NB4 (cell line): ENCODE measurements at places on chromosomes 3 and 15.

- DNase-seq: no peak
These were observed 117.7 kb downstream of the GOLIM4 start for GRCh38 chr3:167978071-167978470.

- DNase-seq: no peak
These were observed 21.9 kb downstream of the LRTM1 start for GRCh38 chr3:54905920-54906319.

- no peak for DNase-seq
These were observed 106.7 kb upstream of the AGBL1 start for GRCh38 chr15:85972805-85973540.

DNA sequence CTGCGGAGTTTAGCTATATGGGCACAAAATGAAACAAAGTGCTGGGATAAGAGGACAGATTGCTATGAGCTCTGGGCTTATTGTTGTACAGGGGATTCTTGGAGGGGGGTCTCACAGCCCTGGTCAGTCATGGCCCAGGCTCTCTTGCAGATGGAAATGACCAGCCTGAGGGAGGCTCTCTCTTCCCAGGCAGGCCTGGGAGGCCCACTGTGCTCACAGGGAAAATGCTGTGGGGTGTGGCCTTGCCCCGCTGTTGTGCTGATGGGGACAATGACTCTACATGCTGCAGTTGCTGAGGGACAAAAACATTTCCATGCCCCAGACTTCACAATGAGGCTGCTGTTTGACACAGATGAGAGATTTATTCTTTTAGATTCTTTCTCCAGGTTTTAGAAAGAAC lies 202.2 kb downstream of the KLF13 start:
- DNase-seq: no peak

DNA sequence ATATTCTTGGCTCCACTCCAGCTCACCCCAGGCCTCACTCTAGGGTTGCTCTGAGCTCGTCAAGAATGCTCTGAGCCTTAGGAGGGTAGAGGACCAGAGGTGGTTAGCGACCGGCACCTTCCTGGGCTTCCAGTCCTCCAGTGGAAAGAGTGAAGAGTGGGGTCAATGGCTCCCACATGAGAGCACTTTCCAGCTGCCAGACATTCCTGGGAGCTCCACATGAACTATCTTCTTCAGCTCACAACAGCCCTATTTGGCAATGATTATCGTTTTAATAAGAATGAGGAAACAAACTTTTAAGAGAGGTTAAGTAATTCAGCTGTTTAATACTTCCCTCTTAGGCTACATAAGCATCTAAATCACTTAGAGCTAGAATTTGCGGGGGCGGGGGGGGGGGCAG lies 139.3 kb downstream of the STT3B start:
- DNase-seq: no peak

DNA sequence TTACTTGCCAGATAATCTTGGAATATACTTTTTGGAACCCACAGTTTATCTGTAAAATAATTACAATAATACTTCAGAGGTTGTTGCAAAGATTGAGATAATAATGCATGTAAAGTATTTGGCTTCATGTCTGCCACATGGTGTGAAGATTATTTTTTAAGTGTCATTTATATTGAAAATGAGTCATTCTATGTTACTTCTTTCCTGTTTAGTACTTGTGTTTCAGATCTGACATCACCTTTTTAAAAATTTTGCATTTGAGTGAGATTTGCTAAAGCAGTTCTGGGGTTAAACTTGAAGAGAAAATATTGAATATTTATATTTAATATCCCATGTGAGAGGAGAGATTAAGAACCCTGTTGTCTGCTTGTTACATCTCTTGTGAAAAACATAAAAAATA lies 31.2 kb downstream of the IQGAP1 start:
- DNase-seq: no peak

DNA sequence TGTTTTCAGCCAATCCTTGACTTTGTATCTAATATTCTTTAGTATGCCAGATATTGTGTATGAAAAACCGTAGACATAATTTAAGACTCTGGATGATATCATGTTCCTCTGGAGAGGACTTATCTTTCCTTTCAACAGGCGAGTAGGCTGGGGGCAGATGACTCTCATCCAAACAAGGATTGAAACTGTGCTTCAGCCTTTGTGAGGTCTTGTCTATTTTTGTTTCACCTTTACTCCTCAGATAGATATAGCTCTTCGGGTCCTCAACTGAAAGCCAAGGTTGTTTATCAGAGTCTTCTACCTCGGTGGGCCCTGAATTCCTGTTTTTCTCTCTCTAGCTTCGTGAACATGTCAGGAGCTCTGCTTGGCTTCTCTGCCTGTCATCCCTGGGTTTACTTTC lies 66.0 kb downstream of the C3orf20 start:
- DNase-seq: no peak
